ENCODE measurements at places on chromosomes 16 and 17.

GRCh38 chr16:84829168-84829965 is 9.6 kb downstream of the CRISPLD2 start:
- DNase-seq, result no peak

DNA sequence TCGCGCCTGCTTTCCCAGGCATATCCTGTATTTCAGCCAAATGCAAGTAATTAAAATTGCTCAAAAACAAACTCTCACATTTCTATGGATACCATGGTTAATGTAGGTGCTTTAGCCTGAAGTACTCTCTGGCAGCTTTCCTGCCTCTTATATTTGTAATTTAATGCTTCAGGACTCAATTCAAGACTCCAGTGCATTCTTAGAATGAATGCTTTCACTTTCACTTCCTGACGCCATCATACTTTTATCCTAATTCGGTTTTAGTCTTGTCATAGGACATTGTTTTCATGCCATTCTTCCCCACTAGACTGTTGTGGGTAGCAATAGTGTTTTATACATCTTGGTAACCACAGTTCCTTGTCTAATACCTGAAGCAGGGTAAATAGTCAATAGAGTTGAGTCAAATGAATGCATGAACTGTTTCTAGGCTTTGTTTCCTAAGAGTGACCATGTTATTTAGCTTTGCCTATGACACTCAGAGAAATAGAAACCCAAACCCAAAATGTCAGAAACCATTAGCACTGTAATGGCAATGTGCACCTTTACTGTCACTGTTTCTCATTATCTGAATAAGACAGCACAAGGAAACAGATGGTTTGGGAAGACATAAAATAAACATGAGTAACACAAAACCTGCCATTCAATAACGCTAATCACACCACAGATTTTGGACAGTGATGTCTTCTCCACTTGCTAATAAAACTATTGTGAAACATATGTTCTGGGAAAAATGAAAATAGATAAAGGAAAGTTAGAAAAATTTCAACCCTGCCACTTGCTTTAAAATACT is 705.5 kb downstream of the CDH11 start:
- DNase-seq, result no peak

DNA sequence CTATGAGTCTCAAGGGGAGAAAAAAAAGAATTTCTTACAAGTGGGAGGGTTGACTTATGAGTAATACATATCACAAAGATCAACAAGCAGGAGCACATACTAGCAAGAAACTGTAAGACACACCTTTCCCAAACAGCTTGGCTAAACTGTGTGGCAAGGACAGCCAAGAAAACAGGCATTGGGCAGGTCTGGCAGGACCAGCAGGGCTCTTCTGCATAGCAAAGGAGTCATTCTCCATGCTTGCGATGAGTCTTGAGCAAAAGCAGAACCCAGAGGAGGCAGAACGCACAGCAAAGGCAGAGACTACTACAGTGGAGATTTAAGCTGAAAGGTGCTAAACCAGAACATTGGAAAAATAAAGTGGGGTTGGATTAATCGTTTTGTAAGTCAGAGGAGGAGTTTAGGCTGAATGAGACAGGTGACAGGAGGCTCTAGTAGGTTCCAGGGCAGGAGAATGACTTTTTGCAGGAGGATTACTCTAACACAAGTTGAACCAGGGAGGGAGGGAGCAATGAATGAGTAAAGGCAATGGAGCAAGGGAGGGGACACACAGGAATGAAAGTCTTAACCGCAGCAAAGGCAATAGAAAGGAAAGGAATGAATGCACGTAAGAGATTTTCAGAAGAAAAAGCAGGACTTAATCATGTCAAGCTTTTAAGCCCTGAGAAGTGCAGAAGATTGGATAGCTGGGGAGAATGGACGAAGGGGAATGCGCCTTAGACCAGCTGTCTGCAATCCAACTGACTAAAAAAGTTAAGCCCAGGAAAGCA is 2.7 kb downstream of the N4BP1 start:
- DNase-seq, result no peak

GRCh38 chr17:57302690-57303465 is 46.6 kb downstream of the MSI2 start:
- DNase-seq, result no peak

GRCh38 chr16:85600530-85601271 is 12.4 kb upstream of the GSE1 start:
- no peak for DNase-seq

GRCh38 chr16:58127634-58128033 is 1.5 kb downstream of the CFAP20 start:
- no peak for DNase-seq

GRCh38 chr17:63431939-63432804 is 13.9 kb downstream of the CYB561 start:
- no peak for DNase-seq

- DNase-seq, result no peak
Observed at GRCh38 chr17:39804839-39805238, 59.3 kb downstream of the IKZF3 start.

Data from glomerular endothelial cell (primary cell).